ENCODE measurements at places on chromosomes 4 and X.

DNA sequence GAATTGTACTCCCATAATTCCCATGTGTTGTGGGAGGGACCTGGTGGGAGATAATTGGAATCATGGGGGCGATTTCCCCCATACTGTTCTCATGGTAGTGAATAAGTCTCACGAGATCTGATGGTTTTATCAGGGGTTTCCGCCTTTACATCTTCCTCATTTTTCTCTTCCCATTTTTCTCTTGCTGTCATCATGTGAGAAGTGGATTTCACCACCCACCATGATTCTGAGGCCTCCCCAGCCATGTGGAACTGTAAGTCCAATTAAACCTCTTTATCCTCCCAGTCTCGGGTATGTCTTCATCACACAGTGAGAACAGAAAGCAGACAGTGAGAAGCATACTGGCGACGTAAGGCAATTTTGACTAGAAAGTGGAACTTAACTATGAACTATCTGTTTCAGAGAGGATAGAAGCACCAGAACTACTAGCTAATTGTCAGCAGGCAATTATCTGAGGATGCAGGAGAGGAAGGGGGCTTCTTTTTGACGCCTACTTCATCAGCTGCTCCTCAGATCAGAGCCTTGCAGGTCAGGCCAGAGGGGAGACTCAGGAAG is 8.5 kb upstream of the GPR50 start:
- no peak for DNase-seq

DNA sequence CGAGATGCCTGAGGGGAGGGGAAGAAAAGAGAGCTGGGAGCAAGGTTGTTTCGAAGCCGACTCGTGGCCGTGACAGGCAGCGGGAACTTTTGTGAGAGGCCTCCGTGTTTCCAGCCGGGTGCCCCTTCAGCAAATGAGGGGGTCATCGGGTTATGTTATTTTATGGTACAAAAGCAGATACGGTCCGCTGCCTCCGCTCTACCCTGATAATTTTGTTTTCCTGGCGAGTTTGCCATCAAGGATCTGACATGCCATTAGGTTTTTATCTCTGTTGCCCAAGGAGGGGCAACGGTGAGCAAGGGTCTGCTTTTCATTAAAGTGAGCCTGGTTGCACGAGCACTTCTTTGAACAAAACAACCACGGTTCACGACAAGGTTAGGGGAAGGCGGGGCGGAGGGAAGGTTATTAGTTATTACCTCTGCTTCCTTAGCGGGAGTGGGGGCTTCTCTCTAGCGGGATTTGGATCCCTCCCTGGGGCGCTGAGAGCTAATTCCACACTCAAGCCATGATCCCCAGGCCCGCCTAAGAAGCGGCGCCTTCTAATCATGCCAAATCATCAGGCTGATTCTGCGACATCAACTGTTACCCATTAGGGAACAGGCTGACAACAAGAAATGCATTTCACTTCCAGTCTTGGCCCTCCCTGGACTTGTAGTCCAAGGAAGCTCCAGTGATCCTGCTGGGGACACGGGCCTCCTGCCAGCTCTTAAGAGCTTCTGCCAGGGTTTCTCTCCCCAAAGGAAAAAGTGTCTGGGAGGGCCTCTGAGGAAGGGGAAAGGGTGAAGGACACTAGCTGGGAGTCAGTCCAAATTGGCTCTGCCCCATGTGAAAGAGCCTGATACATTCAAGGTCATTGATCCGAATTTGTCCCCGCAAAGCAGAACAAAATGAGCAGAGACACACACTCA is 617.7 kb downstream of the MID1IP1 start:
- DNase-seq: no peak

- no peak for DNase-seq
Measured at GRCh38 chrX:54043541-54044125, 640 bp downstream of the PHF8 start.

DNA sequence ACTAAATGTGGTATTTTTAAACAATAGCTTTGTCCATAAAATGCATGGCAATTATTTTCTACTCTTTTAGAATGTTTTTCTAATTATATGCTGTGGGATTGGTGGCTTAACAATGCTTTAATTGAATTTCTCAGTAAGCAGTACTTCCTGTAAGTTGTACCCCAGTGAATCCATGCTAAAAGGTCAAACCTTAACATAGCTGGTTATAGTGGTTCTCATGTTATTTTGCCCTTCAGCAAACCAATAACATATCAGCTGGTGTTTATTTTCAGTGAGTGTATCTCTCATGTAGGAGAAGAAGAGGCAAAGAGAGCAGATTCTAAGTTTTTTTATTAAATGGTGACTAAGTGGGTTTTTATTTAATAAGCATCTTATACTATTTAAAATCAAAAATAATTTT is 41.5 kb downstream of the BTC start:
- DNase-seq: no peak

DNA sequence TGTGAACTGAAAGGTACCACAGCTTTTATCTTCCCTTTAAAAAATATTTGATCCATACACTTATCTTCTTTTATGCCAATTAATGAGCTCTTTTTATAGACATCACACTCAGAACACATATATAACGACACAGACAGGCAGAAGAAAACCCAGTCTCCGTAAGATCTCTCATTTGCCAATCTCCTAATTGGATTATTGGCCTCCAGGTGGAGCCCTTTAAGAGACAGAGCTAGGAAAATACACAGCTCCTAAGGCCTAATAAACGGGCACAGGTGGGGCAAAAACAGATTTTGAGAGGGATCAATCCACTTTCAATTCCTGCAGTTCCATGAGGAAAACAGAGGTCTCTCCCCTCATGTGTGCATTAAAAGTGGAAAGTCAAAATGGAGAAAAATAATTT is 1495.4 kb downstream of the RPA4 start:
- DNase-seq: no peak

GRCh38 chrX:19535476-19535875 is 20.2 kb upstream of the MAP3K15 start:
- DNase-seq: peak; percentile 17

GRCh38 chrX:132918523-132918922 is 39.9 kb downstream of the HS6ST2 start:
- no peak for DNase-seq

GRCh38 chrX:131060147-131060546 is 2.0 kb downstream of the ARHGAP36 start:
- no peak for DNase-seq

- no peak for DNase-seq
Measured at GRCh38 chr4:124178449-124179021, 534.0 kb downstream of the ANKRD50 start.

GRCh38 chrX:35251226-35251625 is 308.6 kb downstream of the FAM47B start:
- no peak for DNase-seq

DNA sequence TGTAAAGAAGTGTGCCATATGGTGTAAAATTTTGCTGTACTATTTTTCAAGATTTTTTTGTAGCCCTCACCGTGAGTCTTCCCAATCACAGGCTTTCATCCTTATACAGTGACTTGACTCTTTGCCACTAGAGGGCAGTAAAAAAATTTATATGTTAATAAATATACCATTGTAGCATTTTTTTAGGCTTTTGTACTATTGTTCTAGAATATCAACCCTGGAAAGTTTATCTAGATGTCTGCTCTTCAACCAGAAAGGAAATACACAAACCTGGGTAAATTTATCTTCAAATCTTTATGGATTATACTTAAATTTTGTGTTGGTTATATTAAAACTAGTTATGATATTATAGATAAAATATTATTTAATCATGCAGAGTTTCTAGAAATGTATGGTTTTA is 235.3 kb downstream of the TENM3 start:
- DNase-seq: peak; percentile 74

GRCh38 chr4:17721496-17722355 is 59.7 kb downstream of the FAM184B start:
- DNase-seq: no peak

DNA sequence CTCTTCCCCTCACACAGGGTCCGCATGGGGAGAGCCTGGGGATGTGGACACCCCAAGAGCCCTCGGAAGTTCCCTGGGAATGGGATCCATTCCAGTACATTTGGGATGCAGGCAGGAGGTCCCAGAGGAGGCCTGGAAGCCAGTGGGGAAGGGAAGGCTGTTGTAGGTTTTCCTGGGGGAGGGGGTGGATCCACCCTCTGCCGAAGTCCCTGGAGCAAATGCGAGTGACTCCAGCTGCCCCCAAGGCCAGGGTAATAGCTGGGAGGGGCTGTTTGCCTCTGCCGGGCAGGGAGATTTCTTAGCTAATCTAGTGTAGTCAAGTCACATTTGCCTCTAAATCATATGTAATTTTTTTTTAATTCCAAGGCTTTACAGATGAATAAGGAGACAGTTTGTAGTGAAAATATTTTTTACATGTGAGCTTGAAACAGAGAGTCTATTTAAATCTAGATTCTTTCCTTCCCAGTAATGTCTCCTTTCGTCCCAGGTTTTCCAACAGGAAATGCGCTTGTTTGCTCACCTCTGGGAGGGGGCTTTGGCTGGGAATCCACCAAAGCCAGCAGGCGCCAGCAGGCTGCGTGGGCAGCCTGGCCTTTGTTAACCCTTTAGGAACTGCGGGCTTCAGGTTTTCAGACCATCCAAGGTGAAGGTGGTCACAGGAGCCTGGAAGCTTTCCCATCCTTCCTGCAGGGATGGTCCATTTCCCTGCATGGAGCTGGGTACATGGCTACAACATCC is 26.8 kb downstream of the SH3TC1 start:
- no peak for DNase-seq

GRCh38 chrX:102866981-102867656 is 70.0 kb upstream of the RAB40AL start:
- no peak for DNase-seq

GRCh38 chr4:16682975-16683374 is 215.5 kb downstream of the LDB2 start:
- DNase-seq: no peak

DNA sequence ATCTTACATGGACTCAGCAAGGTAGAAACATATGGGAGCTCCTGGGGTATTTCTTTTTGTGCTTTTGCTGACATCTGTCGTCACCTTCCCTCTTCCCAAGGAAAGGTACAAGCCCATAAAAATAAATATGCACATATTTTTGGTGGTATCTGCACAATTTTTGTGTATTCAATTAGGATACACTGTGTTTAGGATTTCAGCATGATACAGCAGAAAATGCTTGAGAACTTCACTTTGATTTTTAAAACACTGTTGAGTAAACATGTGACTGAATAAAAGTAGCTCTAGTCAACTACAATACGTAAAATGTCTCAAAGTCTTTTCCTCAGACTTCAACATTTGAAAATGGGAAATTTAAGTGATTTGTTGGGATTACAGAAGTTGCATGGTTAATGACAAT is 99.4 kb upstream of the SPANXC start:
- no peak for DNase-seq

DNA sequence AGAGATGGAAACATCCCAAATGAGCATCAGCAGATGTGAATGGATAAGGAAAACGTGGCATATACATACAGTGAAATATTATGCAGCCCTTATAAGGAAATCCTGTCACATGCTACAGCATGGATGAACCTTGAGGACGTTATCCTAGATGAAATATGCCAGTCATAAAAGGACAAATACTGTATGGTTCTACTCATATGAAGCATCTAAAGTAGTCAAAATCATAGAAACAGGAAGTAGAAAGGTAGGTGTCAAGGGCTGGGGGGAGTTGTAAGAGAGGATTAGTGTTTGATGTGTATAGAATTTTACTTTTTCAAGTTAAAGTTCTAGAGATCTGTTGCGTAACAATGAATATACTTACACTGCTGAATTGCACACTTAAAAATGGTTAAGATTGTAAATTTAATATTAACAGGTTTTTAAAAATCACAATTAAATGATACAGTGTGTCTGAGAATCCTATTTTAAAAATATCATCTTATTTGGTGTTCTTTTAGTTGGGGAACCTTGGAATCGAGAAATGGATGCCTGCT is 58.5 kb downstream of the KDM6A start:
- no peak for DNase-seq

DNA sequence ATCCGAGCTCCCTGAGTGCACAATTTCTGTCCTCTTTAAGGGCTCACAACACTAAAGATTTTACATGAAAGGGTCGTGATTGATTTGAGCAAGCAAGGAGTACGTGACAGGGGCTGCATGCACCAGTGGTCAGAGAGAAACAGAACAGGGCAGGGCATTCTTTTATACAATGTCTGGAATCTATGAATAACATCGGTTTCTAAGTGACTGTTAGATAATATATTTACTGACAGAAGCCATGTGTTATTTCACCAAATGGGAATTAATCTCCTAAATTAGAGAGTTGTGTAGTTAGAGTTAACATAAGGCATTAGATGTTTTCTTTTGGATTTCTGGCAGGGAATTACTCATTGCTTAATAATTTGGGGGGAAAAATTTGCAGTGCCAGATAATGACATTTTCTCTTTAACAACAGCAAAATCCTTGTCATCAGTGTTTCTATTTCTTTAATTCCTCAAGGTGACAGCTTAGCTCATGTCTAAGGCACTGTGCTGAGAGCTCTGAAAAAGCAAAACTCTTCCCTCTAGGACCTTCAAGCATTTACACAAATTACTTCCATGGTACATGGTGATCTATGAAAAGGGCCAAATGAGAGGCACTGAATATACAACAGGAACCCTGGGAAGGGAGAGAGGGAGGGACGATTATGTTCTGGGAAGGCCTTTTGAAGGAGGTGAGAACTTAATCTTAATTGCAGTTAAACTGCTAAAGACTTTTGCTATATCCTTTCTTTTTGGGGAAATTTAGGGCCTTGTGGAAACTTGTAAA is 145.0 kb downstream of the RTL3 start:
- no peak for DNase-seq

GRCh38 chrX:115399306-115399705 is 109.8 kb downstream of the LUZP4 start:
- no peak for DNase-seq

DNA sequence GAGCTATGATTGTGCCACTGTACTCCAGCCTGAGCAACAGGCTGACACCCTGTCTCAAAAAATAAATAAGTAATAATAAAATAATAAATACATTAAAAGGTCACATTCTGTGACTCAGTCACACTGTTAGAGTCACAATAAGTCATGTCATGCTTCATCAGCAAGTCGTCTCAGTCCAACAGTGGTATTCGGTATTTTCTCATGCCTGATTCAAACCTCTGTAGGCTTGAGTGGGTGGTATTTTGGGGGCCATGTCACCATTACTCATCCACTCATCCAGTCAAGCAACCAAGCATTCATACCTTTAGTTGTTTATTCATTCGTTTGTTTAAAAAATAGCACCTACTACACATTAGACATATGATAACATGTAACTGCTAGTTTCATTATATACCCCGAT is 46.9 kb downstream of the SUPT20HL2 start:
- DNase-seq: no peak

GRCh38 chr4:166493924-166494345 is 620.9 kb downstream of the TLL1 start:
- DNase-seq: no peak

GRCh38 chr4:78777576-78777940 is 1.4 kb downstream of the BMP2K start:
- DNase-seq: no peak

GRCh38 chrX:135973025-135973547 is 702 bp downstream of the MMGT1 start:
- DNase-seq: no peak

DNA sequence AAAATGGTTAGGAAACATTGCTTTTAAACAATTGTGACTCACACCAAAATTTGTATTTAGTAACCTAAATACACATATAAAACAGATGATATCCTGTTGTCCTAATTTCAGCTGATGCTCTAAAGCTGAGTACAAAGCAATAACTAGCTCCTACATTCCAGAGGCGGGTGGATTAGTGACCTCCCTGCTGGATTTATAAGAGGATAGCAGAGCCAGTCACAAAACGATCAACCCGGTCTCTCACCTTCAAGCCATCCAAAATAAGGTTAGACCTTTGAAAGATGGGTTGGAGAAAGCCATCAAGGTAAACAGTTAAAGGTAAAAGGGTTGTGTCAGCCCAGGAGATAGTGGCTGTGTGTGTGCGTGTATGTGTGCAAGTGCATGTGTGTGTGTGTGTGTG is 43.2 kb upstream of the SFRP2 start:
- no peak for DNase-seq

- peak; percentile 1 for DNase-seq
Measured at GRCh38 chr4:83010111-83010521, 507 bp downstream of the LIN54 start.

Data from NCI-H1694 (cell line).